Right ventricle myocardium inferior (tissue), 1 donor: ENCODE measurements at places on chromosomes 1 and 21.

- DNase-seq: no peak
Observed at GRCh38 chr1:24830680-24831272, 85.5 kb downstream of the CLIC4 start.

GRCh38 chr21:25560271-25560685 lies 47.0 kb downstream of the MRPL39 start:
- no peak for DNase-seq

DNA sequence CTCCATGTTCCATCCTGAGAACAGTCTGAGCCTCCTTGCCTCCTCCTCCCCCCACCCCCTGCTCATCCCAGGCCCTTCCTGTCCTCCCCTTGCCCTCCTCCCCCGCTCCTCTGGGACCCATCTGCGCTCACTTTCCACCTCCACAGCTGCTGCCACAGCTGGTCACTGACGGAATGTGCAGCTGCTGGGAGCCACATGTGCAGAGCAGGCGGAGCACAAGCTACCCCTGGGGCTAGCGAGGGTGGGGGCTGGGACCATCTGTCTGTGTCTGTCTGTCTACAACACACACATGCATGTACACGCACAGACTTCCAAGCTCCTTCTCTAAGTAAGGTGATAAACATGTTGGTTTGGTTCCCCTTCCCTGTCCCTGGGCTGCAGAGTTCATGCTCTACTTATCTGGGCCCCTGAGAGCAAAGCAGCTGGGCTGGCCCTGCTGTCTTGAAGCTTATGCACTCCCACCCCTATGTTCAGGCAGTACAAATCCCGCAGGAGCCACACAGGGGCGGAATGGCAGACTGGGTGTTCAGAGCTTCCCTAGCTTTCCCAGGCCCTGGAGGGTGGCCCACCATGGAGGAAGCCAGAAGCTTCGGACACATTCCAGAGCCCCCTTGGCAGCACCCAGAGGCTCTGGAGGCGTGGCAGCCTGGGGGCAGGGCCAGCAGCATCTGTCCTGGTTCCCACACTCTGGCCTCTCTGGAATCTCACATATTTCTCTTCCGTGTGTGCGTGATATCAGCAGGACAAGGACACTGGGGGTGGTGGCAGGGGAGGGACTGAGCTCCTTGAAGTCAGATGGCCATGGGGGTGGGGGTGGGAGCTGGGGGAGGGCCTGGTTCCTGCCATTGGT lies 7.0 kb upstream of the HEYL start:
- peak; percentile 93 for DNase-seq

GRCh38 chr1:207901041-207901653 lies 9.8 kb downstream of the CD34 start:
- no peak for DNase-seq

GRCh38 chr1:23026568-23026967 lies 7.3 kb downstream of the KDM1A start:
- DNase-seq: no peak

GRCh38 chr1:207750631-207751305 lies 1.1 kb upstream of the CD46 start:
- no peak for DNase-seq

DNA sequence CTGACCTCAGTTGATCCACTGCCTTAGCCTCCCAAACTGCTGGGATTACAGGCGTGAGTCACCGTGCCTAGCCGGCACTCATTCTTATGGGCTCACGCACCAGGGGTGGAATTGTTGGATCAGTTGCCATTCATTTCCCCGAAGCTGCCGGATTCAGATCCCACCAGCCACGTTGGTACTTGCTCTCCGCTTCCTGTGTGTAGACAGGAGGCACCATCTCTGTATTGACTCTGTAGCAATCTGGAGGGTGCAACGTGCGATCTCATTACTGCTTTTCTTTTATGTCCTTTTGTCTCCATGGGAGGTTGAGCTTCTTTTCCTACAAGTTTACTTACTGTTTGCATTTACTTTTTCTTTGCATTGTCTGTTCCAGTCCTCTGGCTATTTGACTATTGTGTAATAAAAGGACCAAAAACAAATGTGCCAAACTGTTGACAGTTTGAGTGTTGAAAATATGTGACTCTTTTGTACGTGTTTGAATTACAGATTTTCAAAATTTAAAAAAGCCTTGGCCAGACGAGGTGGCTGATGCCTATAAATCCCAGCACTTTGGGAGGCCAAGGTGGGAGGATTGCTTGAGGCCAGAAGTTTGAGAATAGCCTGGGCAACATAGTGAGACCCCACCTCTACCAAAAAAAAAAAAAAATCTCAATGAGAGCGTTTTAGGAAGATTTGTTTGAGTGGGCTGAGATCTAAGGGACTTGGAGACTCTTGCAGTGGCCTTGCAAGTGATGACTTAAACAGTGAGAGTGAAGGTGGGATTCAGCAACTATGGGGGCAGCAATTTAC lies 39.1 kb downstream of the SPSB1 start:
- no peak for DNase-seq

DNA sequence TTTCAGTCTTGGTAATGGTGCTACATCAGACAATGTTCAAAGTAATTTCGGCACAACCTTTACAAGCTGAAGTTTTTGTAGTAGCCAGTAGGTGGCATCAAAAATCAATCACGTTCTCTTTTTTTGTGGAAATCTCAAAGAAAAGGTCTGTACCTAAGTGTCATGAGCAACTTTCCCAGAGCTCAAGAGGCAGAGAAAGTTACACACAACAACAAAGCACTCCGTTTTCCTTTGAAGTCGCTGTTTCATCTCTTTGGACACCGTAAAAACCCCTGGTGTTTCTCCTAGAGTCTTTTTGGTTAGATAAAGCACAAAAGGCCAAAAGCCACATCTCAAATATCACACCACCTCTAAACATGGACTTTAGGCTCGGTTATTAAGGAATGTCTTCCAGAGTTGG lies 131.6 kb downstream of the LHX8 start:
- DNase-seq: no peak

DNA sequence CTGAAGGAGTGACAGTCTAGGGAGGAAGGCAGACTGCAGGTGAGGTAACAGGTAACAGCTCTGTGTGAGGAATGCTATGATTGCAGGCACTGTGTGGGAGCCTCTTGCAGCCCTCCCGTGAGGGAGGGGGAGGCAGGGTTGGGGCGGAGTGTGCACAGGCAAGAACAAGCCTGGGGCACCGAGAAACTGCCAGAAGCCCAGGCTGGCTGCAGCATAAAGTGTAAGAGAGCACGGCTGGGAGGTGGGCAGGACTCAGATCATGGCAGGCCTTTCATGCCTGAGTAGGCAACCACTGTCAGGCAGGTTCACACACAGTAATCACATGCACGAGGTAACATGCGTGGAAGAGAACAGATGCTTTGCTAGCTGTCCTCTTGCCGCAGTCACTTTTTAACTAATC lies 11.3 kb upstream of the RHEX start:
- no peak for DNase-seq

- no peak for DNase-seq
Observed at GRCh38 chr1:159239551-159240220, 35.0 kb downstream of the ACKR1 start.

DNA sequence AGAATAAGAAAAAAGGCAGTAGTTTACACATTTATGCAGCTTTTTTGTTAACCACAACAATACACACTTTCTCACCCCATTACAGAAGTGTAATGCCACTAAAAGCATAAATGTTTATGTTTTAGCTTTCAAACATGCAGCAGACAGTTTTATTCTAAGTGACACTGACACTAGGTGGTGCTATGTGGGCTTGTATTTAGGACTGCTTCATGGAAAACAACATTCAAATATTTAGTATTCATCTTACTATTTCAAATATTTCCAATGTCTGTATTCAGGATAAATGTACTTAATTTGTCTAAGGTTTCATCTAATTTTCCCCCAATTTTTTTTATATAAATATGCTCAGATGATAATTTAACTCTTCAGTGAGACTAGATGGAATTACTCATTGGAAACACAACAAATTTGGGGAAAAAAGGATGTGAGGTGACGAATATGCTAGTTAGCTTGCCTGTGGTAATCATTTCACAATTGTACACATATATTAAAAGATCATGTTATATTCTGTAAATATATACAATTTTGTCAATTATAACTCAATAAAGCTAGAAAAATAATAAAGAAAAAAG lies 71.4 kb downstream of the USP1 start:
- DNase-seq: no peak

- DNase-seq: no peak
Observed at GRCh38 chr1:172778456-172779455, 119.9 kb downstream of the FASLG start.

DNA sequence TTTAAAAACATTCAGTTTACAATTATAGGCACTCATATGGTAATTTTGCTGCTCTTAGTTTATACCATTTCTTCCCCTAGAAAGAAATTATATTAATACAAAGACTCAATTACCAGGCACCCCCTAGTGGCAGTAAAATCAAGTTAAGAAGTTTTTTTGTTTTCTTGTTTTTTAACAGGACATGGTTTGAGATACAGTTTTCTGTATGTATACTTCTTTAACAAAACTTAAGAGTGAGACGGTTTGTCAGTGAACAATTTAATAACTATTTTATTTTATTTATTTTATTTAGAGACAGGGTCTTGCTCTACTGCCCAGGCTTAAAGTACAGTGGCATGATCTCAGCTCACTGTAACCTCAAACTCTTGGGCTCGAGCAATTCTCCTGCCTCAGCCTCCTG lies 224.6 kb downstream of the FAF1 start:
- no peak for DNase-seq

GRCh38 chr1:67579623-67580394 lies 105.2 kb upstream of the GADD45A start:
- no peak for DNase-seq

- no peak for DNase-seq
Observed at GRCh38 chr1:164688791-164689190, 129.8 kb downstream of the PBX1 start.

DNA sequence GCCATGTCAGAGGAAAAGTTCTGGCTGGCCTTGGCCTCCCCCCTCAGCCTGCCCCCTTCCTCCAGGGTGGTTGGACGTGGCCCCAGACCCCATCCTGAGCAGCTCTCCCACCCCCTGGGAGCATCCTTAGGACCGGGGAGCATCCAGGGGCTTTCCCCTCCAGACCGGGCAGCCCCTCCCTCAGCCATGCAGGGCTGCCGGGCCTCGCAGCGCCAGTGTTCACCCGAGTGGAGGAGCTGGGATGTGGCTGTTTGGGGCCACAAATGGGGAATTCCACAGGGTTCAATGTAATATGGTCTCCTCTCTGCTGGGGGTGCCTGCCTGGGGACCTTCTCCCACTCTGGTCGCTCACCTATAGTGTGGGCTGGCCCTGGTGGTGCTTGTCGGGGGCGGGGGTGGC lies 4.2 kb upstream of the PFKL start:
- peak; percentile 68 for DNase-seq

GRCh38 chr1:26067432-26067911 lies at the start of gene TRIM63:
Gene TRIM63 (minus strand): TSS chr1:26067630. CDS start chr1:26067494, 136 bp downstream.
- no peak for DNase-seq

DNA sequence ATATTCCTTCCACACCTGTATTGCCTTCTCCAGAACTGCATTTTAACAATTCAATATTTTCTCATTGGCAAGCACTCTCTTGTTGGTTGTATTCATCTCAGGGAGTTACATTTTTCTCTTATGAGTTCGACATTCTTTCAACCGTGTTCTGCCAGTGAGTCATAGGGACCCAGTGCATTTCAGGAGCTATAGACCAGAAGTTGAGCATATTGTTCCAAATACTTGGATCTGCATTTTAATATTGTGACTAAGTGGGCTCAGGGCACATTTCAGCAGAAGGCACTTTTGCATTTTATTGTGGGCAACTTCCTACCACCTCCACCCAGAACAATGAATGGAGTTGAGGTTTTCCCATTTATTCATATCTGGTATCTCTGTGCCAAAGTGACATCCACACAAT lies 132.8 kb downstream of the TNFSF18 start:
- no peak for DNase-seq

DNA sequence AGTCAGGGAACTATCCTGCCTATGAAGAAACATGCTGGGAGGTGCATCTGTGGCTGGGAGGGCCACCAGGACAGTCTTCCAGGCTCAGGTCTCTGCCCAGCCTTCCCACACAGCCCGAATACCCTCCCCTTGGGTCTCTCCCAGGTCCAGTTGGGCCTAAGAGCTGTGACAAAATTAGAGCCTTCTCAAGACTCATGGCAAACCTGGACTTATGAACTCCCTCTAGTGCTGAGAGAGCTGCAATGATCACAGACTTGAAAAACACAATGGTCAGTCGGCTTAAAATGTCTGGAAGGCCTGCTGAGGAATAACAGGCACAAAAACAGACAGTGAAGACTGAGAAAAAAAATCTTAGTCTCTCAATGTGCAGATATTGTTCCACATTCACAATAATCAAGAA lies 325.1 kb downstream of the BRINP2 start:
- DNase-seq: no peak

DNA sequence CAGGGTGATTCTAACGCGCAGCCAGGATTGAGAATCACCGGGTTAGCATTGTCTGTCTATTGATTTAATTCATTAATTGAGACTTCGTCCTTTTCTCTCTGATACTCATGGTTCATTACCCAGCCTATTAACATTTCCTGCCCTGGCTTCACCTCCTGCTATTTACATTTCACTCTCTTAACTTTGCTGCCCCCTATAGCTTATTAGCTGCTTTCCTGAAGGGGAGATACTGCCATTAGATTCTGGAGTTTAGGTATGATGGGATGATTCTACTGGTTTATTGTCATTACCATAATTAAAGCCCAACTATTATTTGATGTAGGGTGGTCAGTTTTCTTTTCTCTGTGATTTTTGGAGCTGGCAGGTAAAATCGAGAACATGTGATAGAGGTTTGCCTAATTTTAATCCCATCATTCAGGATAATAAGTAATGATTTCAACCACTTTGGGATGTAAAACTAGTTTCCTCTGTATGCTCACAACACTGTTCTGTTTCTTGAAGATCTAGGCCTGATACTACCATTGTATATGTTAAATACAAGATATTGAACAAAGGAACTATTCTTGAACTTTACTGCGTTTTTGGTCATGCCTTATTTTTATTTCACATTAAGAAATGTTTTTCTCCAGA lies 6.4 kb downstream of the PPP2R5A start:
- DNase-seq: no peak

GRCh38 chr1:43065616-43066399 lies 106.3 kb downstream of the EBNA1BP2 start:
- no peak for DNase-seq

GRCh38 chr1:117089996-117090395 lies 29.9 kb downstream of the TTF2 start:
- no peak for DNase-seq

GRCh38 chr1:68963353-68963752 lies 466.5 kb upstream of the DEPDC1 start:
- DNase-seq: no peak

DNA sequence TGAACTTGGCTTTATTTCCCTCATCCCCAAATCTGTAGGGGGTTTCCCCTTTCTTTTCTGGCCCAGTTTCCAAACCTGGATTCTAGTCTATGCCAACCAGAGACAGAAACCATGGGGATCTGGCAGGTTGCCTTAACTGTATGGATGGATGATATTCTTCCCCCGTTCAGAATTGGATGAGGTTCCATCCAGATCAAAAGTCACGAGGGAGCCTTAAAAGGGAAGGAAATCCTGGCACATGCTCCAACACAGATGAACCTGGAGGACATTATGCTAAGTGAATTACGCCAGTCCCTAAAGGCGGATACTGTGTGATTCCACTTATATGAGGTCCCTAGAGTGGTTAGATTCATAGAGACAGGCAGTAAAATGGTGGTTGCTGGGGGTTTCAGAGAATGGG lies 124.4 kb downstream of the HUNK start:
- DNase-seq: no peak
